ENCODE measurements at places on chromosomes 1 and 21. TPM values are rescaled to one million over a fixed set of nuclear protein-coding genes. Genes with fewer than 3 reads are reported as not detected.

DNA sequence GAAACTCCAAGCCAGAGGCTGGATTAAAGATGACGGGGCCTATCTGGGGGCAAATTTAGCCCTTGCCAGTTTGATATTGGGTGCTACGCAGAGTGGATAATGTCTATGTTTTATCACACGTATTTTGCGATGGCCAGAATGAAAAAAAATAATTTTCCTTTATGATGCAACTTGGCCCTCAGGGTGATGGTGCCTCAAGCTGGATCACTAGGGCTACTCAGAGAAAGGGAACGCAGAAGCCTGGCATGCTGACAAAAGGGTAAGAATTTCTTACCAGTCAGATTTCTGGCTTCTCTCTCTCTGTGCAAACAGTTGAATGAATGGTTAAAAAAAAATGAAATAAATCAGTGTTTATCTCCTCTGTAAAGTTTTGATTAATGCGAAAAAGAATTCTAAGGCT lies 32.6 kb upstream of the NEK2 start:
- no peak for DNase-seq

GRCh38 chr1:9438431-9439073 lies 100.7 kb upstream of the SLC25A33 start:
- no peak for DNase-seq

GRCh38 chr1:100528871-100529270 lies 9.1 kb upstream of the GPR88 start:
- DNase-seq = no peak

DNA sequence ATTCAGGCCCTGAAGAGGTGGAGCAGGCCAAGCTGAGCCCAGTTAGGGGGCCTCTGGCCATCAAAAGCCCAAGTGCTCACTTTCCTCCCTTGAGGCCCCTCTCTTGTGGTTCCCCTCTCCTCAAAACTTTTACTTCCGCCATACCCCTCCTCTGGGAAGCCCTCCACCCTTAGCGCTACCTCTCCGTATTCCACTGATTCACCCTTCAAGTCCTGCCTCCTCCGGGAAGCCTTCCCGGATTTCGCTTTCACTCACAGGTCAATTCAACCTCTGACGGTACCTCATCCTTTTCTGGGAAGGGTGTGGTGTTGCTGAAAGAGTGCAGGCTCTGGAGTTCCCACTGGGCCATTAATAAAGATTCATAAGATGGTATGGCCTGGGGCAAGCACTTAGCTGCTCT lies 19.1 kb downstream of the SPOCD1 start:
- no peak for DNase-seq

GRCh38 chr1:171581766-171582165 lies 40.3 kb upstream of the MYOCOS start:
- DNase-seq = no peak

Gene CLDN17
- not detected for polyA plus RNA-seq

- no peak for DNase-seq
Observed at GRCh38 chr21:14615359-14615974, 69.4 kb upstream of the SAMSN1 start.

GRCh38 chr1:94731891-94732290 lies 88.3 kb upstream of the SLC44A3 start:
- no peak for DNase-seq

DNA sequence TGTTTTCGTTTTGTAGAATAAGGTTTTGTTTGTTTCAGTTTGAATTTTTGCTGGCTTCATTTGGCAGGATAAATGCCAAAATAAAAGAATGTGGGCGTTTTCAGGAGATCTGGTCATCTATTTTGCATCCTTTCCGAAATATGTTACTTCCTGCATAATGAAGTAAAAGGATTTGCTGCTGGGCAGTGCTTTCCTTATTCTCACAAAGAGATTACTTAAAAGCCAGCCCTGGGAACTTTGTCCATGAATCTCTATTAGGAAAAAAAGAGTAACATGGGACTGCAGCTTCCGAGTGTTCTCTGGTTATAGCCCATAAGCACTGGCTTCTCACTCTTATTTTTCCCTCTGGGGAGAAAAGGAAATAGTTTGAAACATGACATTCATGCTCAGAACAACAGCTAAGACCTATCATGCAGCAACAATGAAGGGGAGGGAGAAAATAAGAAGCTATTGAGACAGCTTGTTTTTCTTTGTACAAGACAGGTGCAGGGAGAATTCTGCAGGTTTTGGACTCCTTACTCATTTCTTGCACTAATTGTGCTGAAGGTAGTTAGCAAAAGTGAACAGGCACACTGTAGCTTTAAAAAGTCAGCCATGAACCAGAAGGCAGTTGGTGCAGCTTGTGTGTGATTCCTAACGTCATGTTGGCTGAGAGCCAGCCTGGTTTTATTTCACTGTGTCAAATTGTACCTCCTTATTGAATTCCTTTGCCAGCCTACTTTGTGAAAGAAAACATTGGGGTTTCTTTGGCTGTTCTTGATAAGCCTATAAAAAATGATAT lies at the start of gene SAMD13:
SAMD13 (plus strand) TSS at position 705 of the 781 bp plus-strand sequence. CDS start 1,527 bp downstream, outside the sequence.
- DNase-seq = peak; percentile 57

GRCh38 chr1:177306019-177306415 lies 135.3 kb downstream of the BRINP2 start:
- no peak for DNase-seq

Gene AGO3
- polyA plus RNA-seq = 16.8 TPM

DNA sequence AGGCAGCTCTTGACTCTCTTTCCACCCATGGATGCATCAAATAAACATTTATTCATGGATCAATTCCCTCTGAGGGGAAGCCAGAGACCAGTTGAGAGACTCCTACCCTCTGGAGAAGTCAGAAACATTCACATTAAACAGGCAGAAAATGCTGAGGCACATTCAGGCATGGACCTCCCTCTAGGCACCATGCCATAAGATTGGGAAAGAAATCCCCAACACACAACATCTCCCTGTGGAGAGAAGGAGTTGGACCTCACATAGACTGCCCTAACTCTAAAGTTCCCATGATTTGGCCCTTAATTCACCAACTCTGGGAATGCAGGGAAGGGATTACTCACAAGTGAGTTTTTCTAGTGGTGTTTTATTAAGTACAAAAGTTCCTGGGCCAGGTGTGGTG lies 415.3 kb upstream of the C1orf87 start:
- no peak for DNase-seq

GRCh38 chr1:6359216-6360116 lies 34.1 kb downstream of the ACOT7 start:
- DNase-seq = peak; percentile 41

- DNase-seq = no peak
Observed at GRCh38 chr1:235854347-235854746, 12.4 kb downstream of the LYST start.

Gene SPOCD1
- not detected for polyA plus RNA-seq

DNA sequence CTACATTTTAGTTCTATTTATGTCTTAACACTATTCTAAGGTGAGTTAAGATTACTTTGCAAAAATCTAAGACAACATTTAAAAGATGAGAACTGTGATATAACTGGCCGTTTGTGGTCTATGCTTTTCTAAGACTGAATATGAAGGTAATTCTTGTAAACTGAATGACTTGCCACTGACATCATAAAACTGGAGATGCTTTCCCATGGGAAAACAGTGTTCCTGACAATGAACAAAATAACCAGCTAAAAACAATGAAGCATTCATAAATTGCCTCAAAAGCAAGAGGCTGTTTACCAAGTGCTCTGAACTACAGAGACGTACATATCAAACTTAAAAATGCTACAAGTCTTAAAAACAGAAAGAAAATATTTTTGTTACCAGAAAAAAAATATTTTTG lies 54.7 kb downstream of the APP start:
- no peak for DNase-seq

Gene PIGM
- polyA plus RNA-seq = 3.3 TPM

- no peak for DNase-seq
Observed at GRCh38 chr1:204323887-204324286, 35.8 kb downstream of the PLEKHA6 start.

DNA sequence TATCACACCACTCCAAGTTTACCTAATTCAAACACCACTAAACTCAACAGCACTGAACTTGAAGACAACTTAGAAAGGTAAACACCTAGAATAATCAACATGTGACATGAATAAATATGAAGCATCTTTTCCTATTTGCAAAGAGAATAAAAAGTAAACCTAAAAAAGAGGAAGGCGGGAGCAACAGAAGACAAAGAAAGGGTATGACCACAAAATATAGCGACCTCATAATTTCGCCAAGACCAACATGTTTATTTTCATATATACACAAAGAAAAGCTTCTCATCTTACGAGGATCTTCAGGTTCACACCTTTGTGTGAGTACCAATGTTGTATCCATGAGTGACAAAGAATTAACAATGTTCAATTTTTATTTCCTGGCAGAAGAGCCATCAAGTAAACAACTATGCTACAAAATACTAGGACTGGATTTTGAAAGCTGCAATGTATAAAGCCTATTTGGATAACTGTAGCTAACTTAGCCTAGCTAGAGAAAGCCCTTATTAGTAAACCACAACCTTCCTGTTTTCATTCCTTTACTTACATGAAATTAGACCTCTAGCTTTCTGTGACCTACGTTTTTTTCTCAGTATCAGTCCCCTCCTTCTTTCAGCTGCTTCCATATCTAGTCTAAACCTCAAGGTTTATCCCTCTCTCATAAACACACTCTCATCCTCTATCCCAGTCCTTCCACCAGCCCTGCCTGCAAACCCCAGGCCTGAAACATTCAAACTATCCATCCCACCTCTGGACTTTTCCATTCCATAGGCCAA lies 21.3 kb upstream of the PHTF1 start:
- DNase-seq = no peak

DNA sequence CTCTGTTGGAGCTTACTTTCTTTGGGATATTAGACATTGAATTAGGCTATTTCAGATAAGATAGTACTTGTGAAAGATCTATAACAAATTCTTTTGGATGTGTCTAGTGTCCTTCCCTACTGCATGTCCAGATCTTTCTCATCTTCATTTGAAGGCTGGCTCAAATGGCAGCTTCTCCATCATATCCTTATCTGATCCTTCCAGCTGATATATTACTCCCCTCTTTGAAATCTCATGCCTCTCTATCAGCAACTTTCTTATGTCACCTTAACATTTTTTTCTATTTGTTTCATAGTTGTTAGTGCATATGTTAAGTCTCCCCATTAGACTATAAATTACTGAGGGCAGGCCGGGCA lies 17.5 kb downstream of the CAP1 start:
- DNase-seq = no peak

Gene PYHIN1
- 5.9 TPM for polyA plus RNA-seq

DNA sequence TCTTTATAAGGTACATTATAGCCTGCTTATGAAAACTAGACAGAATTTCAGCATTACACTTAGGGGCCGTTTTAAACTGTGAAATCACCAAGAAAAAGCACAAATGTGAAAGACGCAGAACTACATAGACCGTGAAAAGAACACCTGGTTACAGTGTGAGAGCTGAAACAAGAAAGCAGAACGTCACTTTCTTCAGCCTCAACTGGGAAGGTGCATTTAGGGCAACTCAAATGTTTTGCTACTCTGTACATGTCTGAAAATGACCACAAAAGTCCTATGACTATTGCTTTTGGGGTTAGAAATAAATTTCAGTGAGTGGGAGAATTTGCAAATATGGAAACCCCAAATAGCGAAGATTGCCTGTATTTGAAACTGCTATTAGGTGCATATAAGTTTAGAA lies 268.7 kb downstream of the OLFM3 start:
- no peak for DNase-seq

Gene MRPS14
- 45.7 TPM for polyA plus RNA-seq

Gene FCRL5
- polyA plus RNA-seq = not detected

GRCh38 chr1:212205843-212206242 lies 79.4 kb upstream of the PPP2R5A start:
- no peak for DNase-seq

Gene SPTA1
- not detected for polyA plus RNA-seq

DNA sequence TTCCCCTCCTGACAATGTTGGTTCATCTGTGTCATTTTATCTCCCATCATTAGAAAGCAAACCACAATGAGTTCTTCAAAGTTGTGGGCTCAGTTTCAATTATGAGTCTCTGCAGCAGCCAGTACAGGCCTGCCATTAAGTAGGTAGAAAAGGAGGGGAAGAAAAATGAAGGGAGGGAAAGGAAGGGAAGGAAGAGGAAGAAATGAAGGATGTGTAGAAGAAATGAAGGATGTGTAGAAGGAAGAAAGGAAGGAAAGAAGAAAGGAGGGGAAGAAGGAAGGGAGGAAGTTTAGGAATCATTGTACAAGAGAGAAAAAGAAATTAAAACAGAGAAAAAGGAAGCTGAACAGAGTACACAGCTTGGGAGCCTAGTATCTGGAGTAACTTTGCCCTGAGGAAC lies 498.3 kb upstream of the DAB1 start:
- no peak for DNase-seq

DNA sequence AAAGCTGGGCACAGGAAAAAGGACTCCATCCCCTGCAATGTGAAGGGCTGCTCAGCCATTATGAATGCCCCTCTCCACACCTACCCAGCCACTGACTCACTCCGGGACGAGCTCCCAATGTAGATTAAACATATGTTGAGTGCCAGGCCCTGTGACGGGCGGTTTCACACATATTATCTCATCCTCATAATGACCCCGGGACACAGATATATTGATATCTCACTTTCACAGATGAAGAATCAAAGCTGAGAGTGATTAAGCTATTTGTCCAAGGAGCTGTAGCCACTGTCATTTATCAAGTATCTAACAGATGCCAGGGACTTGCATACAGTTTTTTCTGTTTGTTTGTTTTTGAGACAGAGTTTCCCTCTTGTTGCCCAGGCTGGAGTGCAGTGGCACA lies 35.0 kb upstream of the SLC30A1 start:
- DNase-seq = no peak

Gene UMODL1
- polyA plus RNA-seq = 0.06 TPM

DNA sequence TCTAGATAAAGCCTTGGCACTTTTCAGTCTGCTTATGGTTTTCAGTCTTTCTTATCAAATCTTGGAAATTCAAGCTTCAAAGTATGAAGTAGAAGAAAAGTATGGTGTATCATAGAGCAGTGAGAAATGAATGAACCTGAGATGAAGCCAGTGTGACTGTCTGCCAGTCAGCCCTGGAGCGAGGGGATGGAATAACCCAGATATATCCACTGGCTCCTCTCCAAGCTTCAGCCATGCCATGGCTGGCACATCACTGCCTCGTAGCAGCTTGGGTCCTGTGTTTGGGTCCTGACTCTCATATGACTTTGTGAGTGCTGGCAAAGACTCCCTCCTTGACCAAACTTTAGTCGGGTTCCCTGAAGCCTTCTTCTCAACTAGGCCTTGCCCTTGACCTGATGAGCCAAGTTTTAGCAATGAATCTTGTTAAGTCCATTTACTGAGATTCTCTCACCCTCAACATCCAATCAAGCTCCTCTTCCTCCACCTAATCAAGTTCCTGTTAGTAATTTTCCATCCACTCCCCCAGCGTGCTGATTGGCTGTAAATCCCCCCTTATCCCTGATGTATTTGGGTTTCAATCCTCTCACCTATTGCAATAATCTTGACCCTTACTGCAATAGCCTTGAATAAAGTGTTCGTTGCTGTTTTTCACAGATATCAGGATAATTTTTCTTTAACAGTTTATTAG lies 62.5 kb upstream of the PRDX6 start:
- DNase-seq = no peak

Measured in naive thymus-derived CD8-positive, alpha-beta T cell (primary cell).